ENCODE measurements at places on chromosomes 6 and 20.

- DNase-seq: peak; percentile 16
Observed at GRCh38 chr20:11867291-11867919, 50.3 kb upstream of the BTBD3 start.

GRCh38 chr6:16204653-16205376 lies 33.6 kb upstream of the GMPR start:
- DNase-seq: no peak

- DNase-seq: no peak
Observed at GRCh38 chr6:485655-486170, 94.2 kb downstream of the IRF4 start.

- DNase-seq: peak; percentile 16
Observed at GRCh38 chr6:152472325-152472724, 164.8 kb downstream of the SYNE1 start.

- no peak for DNase-seq
Observed at GRCh38 chr6:12974551-12974950, 258.0 kb downstream of the PHACTR1 start.

- no peak for DNase-seq
Observed at GRCh38 chr6:170439366-170440361, 113.4 kb downstream of the PSMB1 start.

DNA sequence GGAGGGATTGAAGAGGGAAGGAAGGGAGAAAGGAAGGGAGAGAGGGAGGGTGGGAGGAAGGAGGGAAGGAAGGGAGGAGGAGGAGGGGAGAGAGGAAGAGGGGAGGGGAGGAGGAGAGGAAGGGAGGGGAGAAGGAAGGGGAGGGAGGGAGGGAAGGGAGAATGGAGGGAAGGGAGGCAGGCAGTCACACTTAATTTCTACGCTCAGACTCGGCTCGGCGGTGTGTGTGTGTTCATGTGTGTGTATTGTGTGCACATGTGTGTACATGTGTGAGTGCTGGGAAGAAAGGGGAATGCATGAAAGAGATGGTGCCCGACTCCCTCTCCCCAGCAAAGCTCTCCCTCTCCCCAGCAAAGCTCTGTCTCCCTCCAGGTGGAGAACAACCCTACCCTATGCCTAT lies 79.1 kb upstream of the AFDN start:
- DNase-seq: no peak

- DNase-seq: no peak
Observed at GRCh38 chr6:30349421-30350177, 4.6 kb downstream of the RPP21 start.

GRCh38 chr6:117456998-117457397 lies 25.5 kb upstream of the DCBLD1 start:
- no peak for DNase-seq

GRCh38 chr20:45774945-45775344 lies 16.7 kb downstream of the WFDC3 start:
- no peak for DNase-seq

GRCh38 chr20:25576783-25577530 lies 8.4 kb downstream of the NINL start:
- no peak for DNase-seq

GRCh38 chr20:57330998-57331397 lies 1.4 kb downstream of the SPO11 start:
- no peak for DNase-seq

GRCh38 chr6:145096846-145097245 lies 638.5 kb downstream of the EPM2A start:
- no peak for DNase-seq

GRCh38 chr6:149234051-149234962 lies 83.2 kb upstream of the TAB2 start:
- peak; percentile 30 for DNase-seq

GRCh38 chr20:38665094-38665493 lies 59.2 kb upstream of the SLC32A1 start:
- no peak for DNase-seq

DNA sequence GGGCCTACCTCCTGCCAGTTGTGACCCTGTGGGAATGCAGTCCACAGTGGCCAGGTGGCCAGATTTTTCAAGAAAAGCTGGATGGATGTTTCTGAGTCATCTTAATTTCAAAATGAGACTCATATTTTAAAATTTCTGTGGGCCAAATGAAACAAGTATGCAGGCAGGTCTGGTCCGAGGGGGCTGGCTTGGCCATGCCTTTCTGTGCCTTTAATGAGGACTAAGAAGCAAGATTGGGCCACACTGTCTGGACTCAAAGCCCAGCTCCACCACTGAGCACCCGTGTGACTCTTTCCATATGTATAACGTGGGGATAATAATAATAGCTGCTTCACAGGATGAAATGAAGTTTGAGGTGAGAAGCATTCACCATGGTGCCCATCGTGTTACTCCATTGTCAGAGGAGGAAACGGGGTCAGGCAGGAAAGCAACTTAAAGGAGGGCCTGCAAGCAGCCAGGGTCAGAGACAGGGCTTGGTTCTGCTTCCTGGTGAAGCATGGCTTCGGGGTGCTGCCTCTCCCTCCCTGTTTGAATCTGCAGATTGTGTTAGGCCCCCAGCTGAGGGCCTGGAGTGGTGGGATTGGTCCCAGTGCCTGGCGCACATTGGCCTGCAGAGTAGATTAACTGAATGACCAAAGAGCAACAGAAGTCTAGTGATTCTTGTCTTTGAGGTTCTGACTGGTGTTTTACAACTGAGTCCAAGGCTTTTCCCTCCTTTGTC lies 3.8 kb downstream of the SOX12 start:
- no peak for DNase-seq

- peak; percentile 84 for DNase-seq
Observed at GRCh38 chr6:136647363-136647852, 97.2 kb upstream of the MAP7 start.

DNA sequence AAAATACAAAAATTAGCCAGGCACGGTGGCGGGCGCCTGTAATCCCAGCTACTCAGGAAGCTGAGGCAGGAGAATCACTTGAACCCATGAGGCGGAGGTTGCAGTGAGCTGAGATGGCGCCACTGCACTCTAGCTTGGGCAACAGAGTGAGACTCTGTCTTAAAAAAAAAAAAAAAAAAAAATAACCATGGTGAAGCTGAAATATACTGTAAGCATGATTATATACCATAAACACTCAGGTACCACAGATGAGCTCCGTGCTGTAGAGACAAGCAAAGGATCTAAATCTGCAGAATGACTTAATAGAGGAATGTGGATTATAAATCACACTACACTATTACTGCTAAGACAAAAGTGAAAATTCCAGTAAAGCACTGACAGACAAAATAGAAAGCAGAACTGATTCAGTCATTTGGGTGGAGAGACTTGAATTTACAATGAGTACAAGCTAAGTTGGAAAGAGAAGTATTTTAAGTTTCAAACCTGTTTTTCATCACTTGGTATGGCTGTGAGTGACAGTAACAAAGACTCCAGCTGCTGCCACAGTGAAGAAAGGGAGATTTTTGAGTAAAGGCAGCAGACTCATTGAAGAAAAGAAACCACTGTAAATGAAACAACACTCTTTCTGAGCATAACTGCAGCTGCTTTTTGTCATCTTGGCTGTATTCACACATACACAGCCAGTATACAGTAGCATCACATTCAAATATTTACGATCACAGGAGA lies 322.1 kb downstream of the RNGTT start:
- peak; percentile 63 for DNase-seq

- DNase-seq: no peak
Observed at GRCh38 chr6:126034656-126035055, 48.3 kb downstream of the TRMT11 start.

- DNase-seq: no peak
Observed at GRCh38 chr6:138832182-138832581, 36.3 kb downstream of the ECT2L start.

- no peak for DNase-seq
Observed at GRCh38 chr20:39188266-39188765, 226.2 kb downstream of the DHX35 start.

DNA sequence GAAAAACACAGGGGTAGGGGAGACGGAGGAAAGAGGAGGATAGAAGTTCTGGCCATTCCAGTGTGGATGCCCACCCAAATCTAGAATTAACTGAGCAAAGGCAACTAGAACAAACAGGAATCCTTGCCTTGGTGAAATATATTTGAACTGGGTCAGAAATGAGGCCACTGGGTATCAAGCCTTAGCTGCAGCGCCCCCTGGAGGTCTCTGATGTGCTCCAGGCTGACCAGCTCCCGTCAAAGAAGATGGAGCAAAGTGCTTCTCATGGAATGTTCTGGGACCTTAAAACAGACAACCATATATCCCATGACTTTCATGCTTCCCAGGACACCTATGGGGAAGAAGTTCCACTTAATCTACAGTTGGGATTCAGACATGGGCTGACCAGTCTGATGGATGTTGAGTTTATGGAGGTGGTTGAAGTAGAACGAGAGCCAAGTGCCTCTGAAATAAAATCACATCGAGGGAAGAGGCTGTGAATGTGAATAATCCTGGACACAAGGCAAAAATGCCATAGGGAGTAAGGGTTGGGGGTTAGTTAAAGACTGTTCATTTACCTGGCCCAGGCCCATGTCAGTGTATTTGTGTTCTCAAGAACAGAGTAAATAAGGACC lies 50.4 kb downstream of the HLA-DPB1 start:
- DNase-seq: peak; percentile 14

Measured in fibroblast of skin of abdomen (primary cell).